ENCODE measurements at places on chromosomes 2 and 18. TPM values are rescaled to one million over a fixed set of nuclear protein-coding genes. Genes with fewer than 3 reads are reported as not detected.

The LDLRAD4 gene
- total RNA-seq, result 61.9 TPM

The HOXD13 gene
- total RNA-seq, result not detected

The ERCC3 gene
- 45.5 TPM for total RNA-seq

The SPEG gene
- total RNA-seq, result 453 TPM

- no peaks in the 10 kb centered on the region for H3K27me3 ChIP-seq
- DNase-seq, result no peak
- no peak overlapping the region for H3K4me3 ChIP-seq
- H3K4me1 ChIP-seq, result no peaks in the 10 kb centered on the region
- no peak overlapping the region for H3K27ac ChIP-seq
Observed at GRCh38 chr2:120436885-120437603, 91.1 kb downstream of the INHBB start.

DNA sequence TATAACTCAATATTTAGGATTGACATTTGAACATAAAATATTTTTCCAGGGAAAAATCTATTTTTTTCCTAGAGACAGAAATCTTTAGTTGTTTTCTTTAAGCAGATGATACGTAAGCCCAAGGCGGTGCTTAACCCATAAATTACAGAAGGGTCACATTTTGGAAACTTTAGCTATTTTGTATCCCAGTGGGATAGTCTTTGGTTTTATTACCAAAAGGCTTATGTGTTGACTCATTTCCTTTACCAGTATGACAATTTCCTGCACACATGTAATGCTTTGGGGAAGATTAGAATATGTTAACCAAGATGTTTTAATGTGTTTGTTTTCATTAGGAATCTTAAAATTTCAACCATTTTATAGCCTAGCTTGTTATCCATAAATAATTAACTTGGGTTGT is 24.8 kb downstream of the DYNC1I2 start:
- no peaks in the 10 kb centered on the region for H3K4me1 ChIP-seq
- H3K36me3 ChIP-seq, result no peaks in the 10 kb centered on the region
- no peak for DNase-seq
- no peak overlapping the region for H3K27ac ChIP-seq
- no peaks in the 10 kb centered on the region for H3K27me3 ChIP-seq

DNA sequence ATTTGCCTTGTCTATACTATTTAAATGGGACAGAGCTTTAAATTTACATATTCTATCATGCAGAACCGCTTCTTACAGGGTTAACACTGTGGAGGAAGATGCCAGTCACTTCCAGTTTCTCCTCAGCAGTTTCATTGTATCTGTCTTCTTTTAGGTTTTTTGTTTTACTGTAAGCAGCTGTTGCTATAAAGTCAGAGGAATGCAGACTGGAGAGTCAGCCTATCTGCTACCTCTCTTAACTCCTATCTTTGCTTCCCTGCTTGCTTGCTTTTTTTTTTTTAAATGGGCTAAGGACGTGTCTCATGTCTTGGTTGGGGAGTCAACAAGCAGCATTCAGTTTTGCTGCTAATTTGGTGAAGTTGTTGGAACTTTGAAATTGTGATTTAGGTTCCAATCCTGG is 8.9 kb downstream of the EPC2 start:
- no peak overlapping the region for H3K4me3 ChIP-seq
- H3K27ac ChIP-seq, result no peak overlapping the region
- H3K27me3 ChIP-seq, result no peaks in the 10 kb centered on the region

DNA sequence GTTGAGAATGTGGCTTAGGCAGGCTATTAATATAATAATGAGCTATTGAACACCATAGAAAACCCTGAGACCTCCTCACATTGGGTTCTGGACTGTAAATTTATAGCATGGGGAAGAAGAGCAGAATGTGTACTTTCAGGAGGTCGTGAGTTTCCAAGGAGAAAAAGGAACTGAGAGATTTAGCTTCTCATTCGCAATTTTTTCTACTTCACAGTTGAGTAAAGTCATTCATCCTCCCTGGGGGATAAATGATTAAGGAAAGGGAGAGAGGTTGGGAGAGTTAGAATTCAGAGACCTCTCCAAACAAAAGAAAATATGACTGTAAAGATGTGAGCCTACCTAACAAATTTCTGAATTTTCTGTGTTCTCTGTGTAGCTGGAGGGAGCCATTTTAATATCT is 205.8 kb upstream of the CYRIA start:
- no peaks in the 10 kb centered on the region for H3K27me3 ChIP-seq
- DNase-seq, result no peak
- no peaks in the 10 kb centered on the region for H3K36me3 ChIP-seq
- H3K27ac ChIP-seq, result no peak overlapping the region
- H3K4me3 ChIP-seq, result no peak overlapping the region
- no peaks in the 10 kb centered on the region for H3K4me1 ChIP-seq

DNA sequence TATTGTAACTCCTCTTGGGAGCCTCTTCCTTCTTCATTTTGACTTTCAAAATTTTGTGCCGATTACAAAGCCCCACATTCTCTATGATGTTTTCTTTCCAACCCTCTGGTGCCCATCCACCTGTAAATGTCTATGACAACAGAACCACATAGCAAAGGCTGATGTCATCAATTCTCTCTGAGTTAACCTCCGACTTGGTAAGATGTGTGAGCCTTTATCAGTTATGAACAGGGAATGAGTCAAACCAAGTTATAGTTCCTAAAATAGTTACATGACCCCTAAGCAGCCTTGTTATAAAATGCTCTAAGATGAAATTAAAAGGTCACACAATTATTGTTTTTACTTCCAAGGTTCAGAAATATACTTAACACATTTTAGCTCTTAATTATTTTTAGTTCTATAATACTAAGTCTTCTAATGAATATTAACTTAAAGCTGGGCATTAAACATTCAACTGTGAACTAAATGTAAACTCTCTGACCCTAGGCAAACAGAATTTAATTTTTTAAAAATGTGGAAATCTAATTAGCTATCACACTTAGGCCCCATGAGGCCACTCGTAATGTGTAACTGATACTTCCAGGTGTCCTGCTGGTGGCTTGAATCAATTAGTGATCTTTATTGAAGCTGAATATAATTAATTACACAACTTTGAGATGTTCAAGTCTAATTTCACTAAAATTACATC is 102.3 kb upstream of the CYRIA start:
- no peaks in the 10 kb centered on the region for H3K36me3 ChIP-seq
- no peaks in the 10 kb centered on the region for H3K4me1 ChIP-seq
- H3K27ac ChIP-seq, result no peak overlapping the region
- no peak overlapping the region for H3K4me3 ChIP-seq
- no peaks in the 10 kb centered on the region for H3K27me3 ChIP-seq
- no peak for DNase-seq
